ENCODE measurements at places on chromosomes 2 and 18.
A peak's percentile ranks its signal among the peaks of the same experiment; 100 is the strongest.

- no peak for DNase-seq
These were observed 7.7 kb downstream of the FHL2 start for GRCh38 chr2:105391058-105391627.

- DNase-seq: no peak
These were observed 124.2 kb downstream of the MRO start for GRCh38 chr18:50695431-50696176.

- no peak for DNase-seq
These were observed 593.7 kb upstream of the CHAC2 start for GRCh38 chr2:53173698-53174455.

- peak; percentile 90 for DNase-seq
These were observed at the start of gene GPR35 for GRCh38 chr2:240624950-240625621. Gene GPR35, plus strand, starts transcription at chr2:240625480. Its CDS starts 4,473 bp downstream, at chr2:240629953.

DNA sequence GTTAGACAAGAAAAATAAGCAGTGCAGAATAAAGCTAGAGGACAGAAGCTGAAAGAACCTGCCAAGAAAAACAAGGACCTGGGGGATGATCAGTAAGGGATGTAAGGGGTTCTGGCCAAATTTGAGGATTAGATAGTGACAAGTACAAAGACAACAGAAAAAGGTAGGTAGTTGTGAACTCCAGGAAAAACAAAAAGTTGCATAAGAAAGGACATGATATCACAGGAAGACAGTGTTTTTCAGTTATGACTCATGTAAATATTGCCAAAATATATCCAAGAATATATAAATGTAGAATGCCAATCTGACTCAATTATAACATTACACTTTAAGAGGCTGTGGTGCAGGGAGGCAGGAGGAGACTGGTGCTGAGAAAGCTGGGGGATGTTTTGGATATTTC is 209.8 kb upstream of the SH3BP4 start:
- no peak for DNase-seq

DNA sequence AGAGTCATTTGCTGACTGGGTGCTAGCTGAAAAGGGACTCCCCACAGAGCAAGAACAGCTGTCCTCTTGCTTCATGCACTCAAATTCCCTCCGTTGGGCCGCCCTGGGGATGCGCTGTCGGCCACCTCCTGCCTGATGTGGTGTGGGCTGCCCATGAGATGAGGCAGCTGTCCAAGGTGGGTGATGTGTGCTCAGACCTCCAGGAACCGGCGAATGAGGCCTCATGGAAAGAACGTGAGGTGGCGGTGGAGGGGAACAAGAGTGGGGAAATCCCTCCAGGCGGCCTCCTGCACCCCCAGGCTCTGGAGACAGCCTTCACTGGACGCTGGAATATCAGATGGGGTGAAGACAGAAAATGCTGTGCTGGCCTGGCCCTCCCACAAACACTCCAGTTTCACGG is 79.8 kb downstream of the LONRF2 start:
- no peak for DNase-seq

DNA sequence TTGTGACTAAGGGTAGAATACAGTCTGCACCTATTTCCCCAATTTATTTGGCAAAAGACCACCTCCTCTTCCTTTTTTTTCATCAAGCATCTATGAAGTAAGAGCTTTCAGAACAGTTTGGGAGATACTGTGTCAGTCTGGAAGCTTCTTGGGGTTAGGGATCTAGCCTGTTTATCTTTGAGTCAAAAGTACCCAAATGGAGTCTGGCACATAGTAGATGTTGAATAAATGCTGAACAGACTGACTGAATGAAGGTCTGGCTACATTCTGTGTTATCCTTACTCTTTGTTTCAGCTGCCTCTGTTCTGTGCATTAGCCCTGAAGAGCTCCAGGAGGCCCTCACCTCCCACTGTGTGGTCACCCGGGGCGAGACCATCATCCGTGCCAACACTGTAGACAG is 223.2 kb downstream of the MYO3B start:
- DNase-seq: no peak

GRCh38 chr18:33751613-33752221 is 173.7 kb downstream of the ASXL3 start:
- no peak for DNase-seq

GRCh38 chr2:10135296-10136089 is 13.0 kb downstream of the RRM2 start:
- DNase-seq: no peak
